ENCODE measurements at places on chromosomes 12 and 14. TPM values are rescaled to one million over a fixed set of nuclear protein-coding genes. Genes with fewer than 3 reads are reported as not detected.

Gene RNASE7
- not detected for total RNA-seq

Gene TMTC1
- 1.8 TPM for total RNA-seq

Gene AGAP2
- total RNA-seq: 0.81 TPM

Gene MOAP1
- total RNA-seq: 14.6 TPM

Gene DAO
- 1.1 TPM for total RNA-seq

Gene KCNC2
- not detected for total RNA-seq

Gene DBX2
- not detected for total RNA-seq

Gene TGM1
- 3.2 TPM for total RNA-seq

Gene CHGA
- not detected for total RNA-seq

Gene DENR
- 78.9 TPM for total RNA-seq

Gene CLEC7A
- not detected for total RNA-seq

Gene SSPN
- not detected for total RNA-seq

Gene VWF
- 0.22 TPM for total RNA-seq

Gene TMEM30B
- not detected for total RNA-seq

Gene BMAL2
- total RNA-seq: 27.4 TPM

Gene THTPA
- total RNA-seq: 7.4 TPM

Gene SLC2A3
- total RNA-seq: 22.6 TPM

Gene PPP4R4
- total RNA-seq: 19.8 TPM

Gene SMCO2
- not detected for total RNA-seq

Gene TESPA1
- total RNA-seq: not detected

Gene CATSPERB
- not detected for total RNA-seq

Gene DAZAP2
- 64.5 TPM for total RNA-seq

Gene HIGD1C
- total RNA-seq: not detected

Gene TAS2R10
- total RNA-seq: not detected

Gene LGR5
- total RNA-seq: 37.0 TPM

Gene TAS2R8
- 0.09 TPM for total RNA-seq

Gene FZD10
- total RNA-seq: not detected

Gene IQSEC3
- not detected for total RNA-seq

Gene SH2B3
- total RNA-seq: 6.8 TPM

Gene GPR84
- not detected for total RNA-seq

Gene ZC2HC1C
- 3.3 TPM for total RNA-seq

Gene OR4K13
- total RNA-seq: not detected

Gene SLCO1B3
- total RNA-seq: 0.31 TPM

Gene GUCY2C
- total RNA-seq: not detected

Gene RTL1
- total RNA-seq: 0.04 TPM

Gene GNB3
- 0.17 TPM for total RNA-seq

Gene SLC5A8
- not detected for total RNA-seq

Gene KRT2
- total RNA-seq: not detected

Gene L3HYPDH
- 22.4 TPM for total RNA-seq

Gene AHNAK2
- 0.15 TPM for total RNA-seq

Gene RNF212B
- total RNA-seq: not detected

Gene AKAP3
- total RNA-seq: 0.49 TPM

Gene BDKRB1
- not detected for total RNA-seq

Gene DLGAP5
- total RNA-seq: 80.1 TPM

Gene TBX5
- total RNA-seq: not detected

Gene CLEC2A
- total RNA-seq: not detected

Gene SHMT2
- total RNA-seq: 181 TPM

Measured in HepG2 (cell line).